NT2/D1 (cell line): ENCODE measurements at places on chromosomes 6 and 20.
A peak's percentile ranks its signal among the peaks of the same experiment; 100 is the strongest.

GRCh38 chr20:32804817-32805216 is 14.9 kb upstream of the MAPRE1 start:
- no peak for DNase-seq

GRCh38 chr6:56255349-56255748 is 8.0 kb upstream of the COL21A1 start:
- DNase-seq, result no peak

DNA sequence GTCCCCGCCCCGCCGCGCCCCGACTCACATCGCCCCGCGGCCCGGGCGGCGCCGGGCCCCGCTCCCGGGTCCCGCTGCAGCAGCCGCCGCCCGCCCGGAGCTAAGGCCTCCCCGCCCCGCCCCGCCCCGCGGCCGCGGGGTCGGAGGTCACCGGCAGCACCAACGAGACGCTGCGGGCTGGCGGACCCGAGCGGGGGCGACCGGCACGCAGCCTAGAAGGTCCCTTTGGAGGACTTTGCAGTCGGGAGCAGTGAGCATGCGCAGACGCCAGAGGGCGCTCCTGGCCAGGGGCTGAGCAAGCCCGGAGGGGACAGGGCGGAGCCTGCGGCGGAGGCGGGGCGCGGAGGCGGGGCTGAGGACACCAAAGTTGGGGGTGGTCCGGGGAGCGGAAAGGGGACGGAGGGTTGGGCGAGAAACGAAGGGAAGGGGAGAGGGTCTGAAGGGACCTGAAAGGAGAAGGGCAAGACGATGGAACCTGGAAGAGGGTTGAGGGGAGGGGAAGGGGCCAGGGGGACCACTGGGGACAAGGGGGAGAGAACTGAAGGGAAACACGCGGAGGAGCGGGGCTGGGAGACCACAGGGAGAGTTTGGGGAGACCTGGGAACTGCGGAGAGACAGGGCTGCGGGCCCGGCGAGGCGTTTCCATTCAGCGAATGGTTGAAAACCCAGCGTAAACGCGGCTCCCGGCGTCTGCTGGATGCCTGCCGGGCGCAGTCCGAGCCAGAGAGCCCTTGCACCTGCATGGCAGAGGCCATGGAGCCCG is at the start of gene FRS3:
Gene FRS3 (minus strand): TSS at position 113 of the 763 bp plus-strand sequence. CDS start 2,913 bp downstream, outside the sequence.
- DNase-seq, result peak; percentile 91

- DNase-seq, result no peak
Measured at GRCh38 chr20:4064144-4064909, 49.0 kb upstream of the RNF24 start.

DNA sequence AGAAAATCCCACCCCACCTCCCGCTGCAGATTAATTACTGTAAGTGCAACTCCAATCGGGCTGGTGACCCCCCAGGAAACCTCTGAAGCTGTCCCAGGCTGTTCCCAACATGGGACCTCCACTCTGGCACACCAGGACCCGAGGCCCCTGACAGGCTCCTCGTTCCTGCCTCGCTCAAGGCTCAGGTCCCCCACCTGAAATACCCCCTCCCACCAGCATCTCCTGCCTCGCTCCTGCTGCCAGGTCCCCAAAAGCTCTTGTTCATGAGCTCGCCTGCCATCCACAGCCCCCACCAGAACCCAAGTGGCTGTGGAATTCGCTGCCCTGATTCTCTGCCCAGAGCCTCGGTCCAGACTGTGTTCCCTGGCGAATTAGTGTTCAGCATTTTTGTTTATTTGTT is 26.1 kb downstream of the NPEPL1 start:
- no peak for DNase-seq

GRCh38 chr6:89818977-89819335 is 638 bp downstream of the MDN1 start:
- no peak for DNase-seq

DNA sequence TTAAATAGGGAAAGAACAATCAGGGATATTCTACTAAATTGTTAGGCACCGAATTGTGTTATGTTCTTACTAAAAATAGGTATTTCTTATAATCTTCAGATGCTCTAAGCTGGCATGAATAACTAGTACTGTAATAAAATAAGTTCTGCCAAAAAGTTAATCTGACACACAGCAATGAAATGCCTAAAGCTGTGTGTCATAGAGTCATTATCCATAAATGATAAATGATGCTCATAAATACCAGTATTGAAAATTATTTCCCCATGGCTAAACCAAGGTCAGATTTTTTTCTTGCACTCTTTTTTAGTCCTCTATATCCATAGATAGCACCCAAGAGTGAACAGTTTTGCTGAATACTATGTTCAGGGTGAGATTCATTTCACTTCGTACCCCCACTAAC is 11.7 kb upstream of the PRIM2 start:
- DNase-seq, result no peak

DNA sequence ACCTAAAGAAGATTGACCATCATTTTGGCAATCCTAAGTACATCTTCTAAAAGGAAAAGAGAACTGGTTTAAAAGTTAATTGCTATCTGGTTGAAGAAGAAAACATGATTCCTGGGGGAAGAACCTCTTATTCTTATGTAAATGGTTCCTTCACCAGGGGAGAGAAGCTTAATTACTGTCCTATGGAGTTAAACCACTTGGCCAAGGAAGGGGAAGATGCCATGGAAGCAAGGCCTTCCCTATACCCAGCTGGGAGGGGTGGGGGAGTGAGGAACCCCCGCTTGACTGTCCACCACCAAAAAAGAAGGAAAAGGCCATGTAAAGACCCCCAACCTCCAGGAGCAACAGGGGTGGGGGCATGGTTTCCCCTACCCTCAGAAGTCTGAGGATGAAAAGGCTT is 962.1 kb downstream of the GRIK2 start:
- peak; percentile 16 for DNase-seq

DNA sequence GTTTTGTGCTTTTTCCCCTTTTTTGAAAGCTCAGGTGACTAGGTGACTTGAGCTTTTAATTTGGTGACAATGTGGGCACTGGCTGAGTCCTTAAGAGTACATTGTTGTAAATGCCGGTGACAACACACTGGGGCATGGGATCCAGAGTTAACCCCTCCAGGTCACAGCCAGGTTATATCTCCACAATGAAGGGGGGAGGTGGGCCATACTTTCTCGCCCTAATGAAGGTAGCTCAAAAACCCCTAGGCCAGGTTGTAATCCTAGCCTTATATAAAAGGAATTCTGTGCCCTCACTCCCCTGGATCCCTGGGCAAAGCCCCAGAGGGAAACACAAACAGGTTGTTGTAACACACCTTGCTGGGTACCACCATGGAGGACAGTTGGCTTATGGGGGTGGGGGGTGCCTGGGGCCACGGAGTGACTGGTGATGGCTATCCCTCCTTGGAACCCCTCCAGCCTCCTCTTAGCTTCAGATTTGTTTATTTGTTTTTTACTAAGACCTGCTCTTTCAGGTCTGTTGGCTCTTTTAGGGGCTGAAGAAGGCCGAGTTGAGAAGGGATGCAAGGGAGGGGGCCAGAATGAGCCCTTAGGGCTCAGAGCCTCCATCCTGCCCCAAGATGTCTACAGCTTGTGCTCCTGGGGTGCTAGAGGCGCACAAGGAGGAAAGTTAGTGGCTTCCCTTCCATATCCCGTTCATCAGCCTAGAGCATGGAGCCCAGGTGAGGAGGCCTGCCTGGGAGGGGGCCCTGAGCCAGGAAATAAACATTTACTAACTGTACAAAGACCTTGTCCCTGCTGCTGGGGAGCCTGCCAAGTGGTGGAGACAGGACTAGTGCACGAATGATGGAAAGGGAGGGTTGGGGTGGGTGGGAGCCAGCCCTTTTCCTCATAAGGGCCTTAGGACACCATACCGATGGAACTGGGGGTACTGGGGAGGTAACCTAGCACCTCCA is 2.2 kb upstream of the VEGFA start:
- DNase-seq, result no peak

DNA sequence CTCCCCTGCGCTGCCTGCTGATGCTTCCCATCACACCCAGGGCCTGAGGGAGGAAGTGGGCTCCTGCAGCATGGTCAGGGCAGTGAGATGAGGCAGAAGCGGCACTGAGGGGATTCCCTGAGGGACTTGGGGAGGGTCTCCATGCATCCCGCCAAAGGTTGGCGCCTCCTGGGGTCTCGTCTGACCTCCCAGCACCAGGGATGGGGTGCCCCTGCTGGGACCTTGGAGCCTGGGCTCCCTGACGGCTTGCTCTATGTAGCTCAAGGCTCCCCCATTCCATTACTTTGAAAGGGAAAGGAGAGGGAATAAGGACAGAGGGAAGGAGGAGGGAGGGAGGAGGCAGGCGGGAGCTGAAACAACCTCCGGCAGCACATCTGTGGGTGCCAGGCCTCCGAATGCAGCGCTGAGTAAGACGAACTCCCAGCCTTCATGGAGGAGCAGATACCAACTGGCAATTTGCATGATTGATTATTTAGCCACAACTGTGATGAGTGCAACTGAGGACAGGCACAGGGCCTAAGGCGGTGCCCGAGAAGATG is 259.3 kb downstream of the ERMARD start:
- no peak for DNase-seq

GRCh38 chr20:25248786-25249172 is 894 bp downstream of the PYGB start:
- DNase-seq, result no peak

- no peak for DNase-seq
Measured at GRCh38 chr6:106072501-106073090, 13.5 kb upstream of the PRDM1 start.

DNA sequence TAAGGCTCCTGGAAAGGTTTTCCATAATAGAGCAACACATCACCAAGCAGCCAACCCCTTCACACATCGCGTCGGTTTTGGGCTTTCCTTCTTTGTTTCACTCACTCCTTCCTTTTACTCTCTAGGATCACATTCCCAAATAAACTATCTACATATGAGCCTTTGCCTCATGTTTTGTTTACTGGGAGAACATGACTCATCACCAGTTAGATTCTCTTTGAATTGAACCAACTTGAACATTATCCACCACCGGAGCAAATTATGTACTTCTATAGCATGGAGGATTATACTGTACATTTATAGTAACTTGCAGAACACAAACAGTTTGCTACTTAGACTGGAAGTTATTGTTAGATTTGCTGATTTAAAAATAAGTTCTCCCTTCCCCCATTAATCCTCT is 41.0 kb downstream of the SAMD5 start:
- no peak for DNase-seq

DNA sequence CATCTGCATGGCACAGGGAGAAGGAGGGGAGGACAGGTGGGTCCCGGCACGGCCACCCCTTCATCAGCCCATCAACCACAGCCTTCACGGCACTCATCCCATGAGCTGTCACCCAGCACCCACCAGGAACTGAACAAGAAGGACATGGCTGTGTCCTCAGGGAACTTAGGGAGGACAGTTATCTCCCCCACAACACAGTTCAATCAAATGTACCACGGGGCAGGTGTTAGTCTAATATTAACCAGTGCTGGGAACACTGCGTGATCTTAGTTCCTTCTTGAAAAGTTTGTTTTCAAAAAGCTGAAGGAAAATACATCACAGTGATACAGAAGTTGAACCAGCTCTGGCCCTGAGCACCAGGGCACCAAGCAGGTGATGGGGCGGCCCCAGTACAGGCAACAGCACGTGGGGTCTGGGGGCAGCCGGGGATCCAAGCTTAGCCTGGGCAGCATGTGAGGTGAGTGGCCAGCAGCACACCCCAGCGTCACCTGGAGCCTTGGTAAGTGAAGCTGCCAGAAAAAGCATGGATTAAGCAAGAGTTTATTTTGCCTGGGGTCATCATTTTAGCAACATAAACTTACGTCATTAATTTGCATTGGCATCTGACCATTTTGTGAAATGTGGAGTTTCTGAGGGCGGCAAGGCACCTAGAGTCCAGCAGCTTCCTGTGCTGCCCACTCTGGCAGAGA is 35.5 kb upstream of the AFDN start:
- DNase-seq, result no peak

- DNase-seq, result peak; percentile 5
Measured at GRCh38 chr6:132768051-132768517, 10.4 kb upstream of the VNN2 start.

DNA sequence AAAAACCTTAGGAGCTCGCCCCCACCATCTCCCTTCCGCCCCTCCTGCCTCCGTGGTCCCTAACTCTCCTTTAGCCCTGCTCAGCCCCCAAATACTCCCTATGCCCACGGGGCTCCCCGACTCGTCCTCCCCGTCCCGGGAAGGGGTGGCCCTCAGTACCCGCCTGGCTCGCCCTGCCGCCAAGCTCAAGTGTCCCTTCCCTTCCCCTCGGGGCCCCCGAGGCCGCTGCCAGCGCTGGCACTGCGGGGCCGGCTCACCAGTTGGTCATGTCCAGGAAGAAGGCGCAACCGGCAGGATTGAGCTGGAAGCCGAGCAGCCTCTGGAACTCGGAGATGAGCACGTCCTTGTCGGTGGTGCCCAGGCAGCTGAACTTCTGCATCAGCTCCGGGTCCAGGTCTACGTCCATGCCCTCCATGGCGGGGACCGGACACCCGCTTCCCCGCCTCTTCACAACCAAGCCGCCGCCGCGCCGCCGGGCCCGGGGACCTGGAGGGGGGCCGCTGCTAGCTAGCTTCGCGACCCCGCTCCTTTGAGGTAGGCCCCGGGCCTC is 303 bp downstream of the ILRUN start:
- no peak for DNase-seq

GRCh38 chr6:26377719-26378118 is 5.2 kb upstream of the BTN2A2 start:
- no peak for DNase-seq

GRCh38 chr6:137390334-137390733 is 103.9 kb downstream of the OLIG3 start:
- no peak for DNase-seq

GRCh38 chr20:51195990-51196389 is 173.1 kb upstream of the KCNG1 start:
- DNase-seq, result no peak

DNA sequence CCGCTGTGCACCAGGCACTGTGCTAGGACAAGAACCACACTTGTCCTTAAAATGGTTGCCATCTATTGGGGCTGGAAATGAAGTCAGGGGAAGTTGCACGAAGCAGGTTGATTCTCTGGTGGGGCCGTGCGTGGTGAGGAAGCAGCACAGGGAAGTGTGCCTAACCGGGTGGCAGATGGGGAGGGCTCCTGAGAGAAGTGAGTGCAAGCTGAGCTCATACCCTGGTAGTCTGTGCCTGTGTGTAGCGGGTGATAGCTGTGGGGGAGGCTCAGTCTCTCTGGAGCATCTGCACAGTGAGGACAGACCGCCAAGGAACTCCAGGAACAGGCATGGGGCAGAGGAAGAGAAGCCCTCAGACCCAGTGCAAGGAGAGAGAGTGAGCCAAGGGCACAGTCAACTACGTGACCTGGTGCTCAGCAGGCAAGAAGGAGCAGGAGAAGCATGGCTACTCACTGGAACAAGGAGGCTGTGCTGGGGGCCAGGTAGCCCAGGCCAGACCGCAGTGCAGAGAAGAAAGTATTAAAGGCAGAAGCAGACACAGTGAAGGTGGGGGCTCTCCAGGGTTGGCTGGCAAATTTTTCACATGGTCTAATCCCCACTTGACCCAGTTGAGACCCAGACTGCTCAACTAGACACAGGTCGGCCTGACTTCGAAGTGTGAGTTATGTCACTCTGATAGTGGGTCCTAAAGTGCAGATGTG is 155.0 kb downstream of the CDH26 start:
- DNase-seq, result no peak

- no peak for DNase-seq
Measured at GRCh38 chr6:37820718-37821079, 1.2 kb downstream of the ZFAND3 start.

- no peak for DNase-seq
Measured at GRCh38 chr6:85556992-85557668, 36.5 kb downstream of the SNX14 start.
